ENCODE measurements at places on chromosomes 3 and 15. TPM values are rescaled to one million over a fixed set of nuclear protein-coding genes. Genes with fewer than 3 reads are reported as not detected.

Gene CA12
- total RNA-seq = 0.33 TPM

Gene C3orf52
- 4.0 TPM for total RNA-seq

Gene MASP1
- 0.13 TPM for total RNA-seq

Gene SLC27A2
- total RNA-seq = 1.2 TPM

Gene GAP43
- total RNA-seq = not detected

Gene CCDC54
- not detected for total RNA-seq

Gene SLC22A13
- total RNA-seq = not detected

Gene TMEM40
- not detected for total RNA-seq

Gene OIP5
- 27.7 TPM for total RNA-seq

Gene ABHD14A
- 10.8 TPM for total RNA-seq

Gene SKIL
- 15.8 TPM for total RNA-seq

Gene SHF
- 0.64 TPM for total RNA-seq

Gene CXCR6
- total RNA-seq = not detected

Gene SCN5A
- 5.5 TPM for total RNA-seq

Gene LRRC15
- 0.20 TPM for total RNA-seq

Gene AHSG
- total RNA-seq = not detected

Gene FMN1
- under 0.01 TPM for total RNA-seq

Gene FAM174B
- total RNA-seq = 6.3 TPM

Gene FBN1
- total RNA-seq = 29.1 TPM

Gene BOC
- 0.27 TPM for total RNA-seq

Gene LRRC31
- not detected for total RNA-seq

Gene CHRNA3
- total RNA-seq = not detected

Gene PTPRG
- 24.6 TPM for total RNA-seq

Gene SLC51A
- total RNA-seq = not detected

Gene ILDR1
- not detected for total RNA-seq

Gene RETNLB
- total RNA-seq = not detected

Gene SLC28A2
- total RNA-seq = not detected

Gene OXTR
- total RNA-seq = under 0.01 TPM

Gene GHRL
- 0.53 TPM for total RNA-seq

Gene CRYGS
- total RNA-seq = 0.13 TPM
